ENCODE measurements at places on chromosomes 1 and 21. TPM values are rescaled to one million over a fixed set of nuclear protein-coding genes. Genes with fewer than 3 reads are reported as not detected.
A peak's percentile ranks its signal among the peaks of the same experiment; 100 is the strongest.

Gene SPOCD1
- total RNA-seq: 0.91 TPM

GRCh38 chr1:172224871-172225270 lies 195.6 kb upstream of the C1orf105 start:
- no peak for DNase-seq

- DNase-seq: no peak
Observed at GRCh38 chr1:229950020-229950419, 117.0 kb upstream of the GALNT2 start.

GRCh38 chr1:207971331-207972219 lies 60.6 kb upstream of the CD34 start:
- DNase-seq: no peak

- peak; percentile 20 for DNase-seq
Observed at GRCh38 chr1:242425232-242425631, 99.3 kb downstream of the PLD5 start.

GRCh38 chr21:36038701-36039497 lies 21.4 kb downstream of the SETD4 start:
- no peak for DNase-seq

Gene WNT9A
- total RNA-seq: not detected

GRCh38 chr1:46131712-46132528 lies 509 bp downstream of the PIK3R3 start:
- DNase-seq: peak; percentile 59

- no peak for DNase-seq
Observed at GRCh38 chr1:70387507-70387906, 23.6 kb upstream of the CTH start.

- no peak for DNase-seq
Observed at GRCh38 chr1:239243006-239243405, 143.4 kb upstream of the CHRM3 start.
